ENCODE measurements at places on chromosomes 3 and 15. TPM values are rescaled to one million over a fixed set of nuclear protein-coding genes. Genes with fewer than 3 reads are reported as not detected.

The FOXL2NB gene
- total RNA-seq: 7.2 TPM

The EFCAB12 gene
- total RNA-seq: not detected

The PLCH1 gene
- total RNA-seq: 2.0 TPM

The ST3GAL6 gene
- total RNA-seq: 1.2 TPM

The PARP15 gene
- total RNA-seq: under 0.01 TPM

The C3orf22 gene
- not detected for total RNA-seq

The SH2D7 gene
- not detected for total RNA-seq

The DZIP1L gene
- total RNA-seq: 9.7 TPM

The MYH15 gene
- total RNA-seq: 1.1 TPM

The UBE2E1 gene
- total RNA-seq: 65.8 TPM

The LDHAL6B gene
- not detected for total RNA-seq

The PATL2 gene
- 0.11 TPM for total RNA-seq

The TRIM42 gene
- not detected for total RNA-seq

The EIF4E3 gene
- total RNA-seq: 0.83 TPM

The IGSF10 gene
- total RNA-seq: not detected

The DOCK3 gene
- total RNA-seq: 0.36 TPM

The GALNT15 gene
- total RNA-seq: 0.69 TPM

The GCSAM gene
- total RNA-seq: not detected

The KBTBD13 gene
- not detected for total RNA-seq

The MED12L gene
- total RNA-seq: 1.8 TPM

The CADM2 gene
- total RNA-seq: not detected

The TMCO5A gene
- total RNA-seq: not detected

The MNS1 gene
- 12.3 TPM for total RNA-seq

The LCMT2 gene
- total RNA-seq: 11.8 TPM

The FGF12 gene
- 0.69 TPM for total RNA-seq

The ITGB5 gene
- total RNA-seq: 170 TPM

The MOBP gene
- not detected for total RNA-seq

The NCKIPSD gene
- 11.2 TPM for total RNA-seq

The MLF1 gene
- total RNA-seq: 34.9 TPM

The ZNF80 gene
- not detected for total RNA-seq

The GOLGA8N gene
- 0.23 TPM for total RNA-seq

The ADAMTS7 gene
- 1.1 TPM for total RNA-seq

The BOC gene
- total RNA-seq: 5.0 TPM

The TNNC1 gene
- not detected for total RNA-seq

The IQCF5 gene
- total RNA-seq: not detected

The CFAP20DC gene
- 3.4 TPM for total RNA-seq

The HACL1 gene
- 34.6 TPM for total RNA-seq

The EPHB1 gene
- total RNA-seq: 2.5 TPM

The STAB1 gene
- total RNA-seq: not detected

The CACNA2D3 gene
- 1.3 TPM for total RNA-seq

The REC114 gene
- not detected for total RNA-seq

The SI gene
- total RNA-seq: not detected

The GABPB1 gene
- 75.3 TPM for total RNA-seq

The MEX3B gene
- 6.1 TPM for total RNA-seq

The KIF23 gene
- total RNA-seq: 107 TPM
